ENCODE measurements at places on chromosomes 1 and 21.

DNA sequence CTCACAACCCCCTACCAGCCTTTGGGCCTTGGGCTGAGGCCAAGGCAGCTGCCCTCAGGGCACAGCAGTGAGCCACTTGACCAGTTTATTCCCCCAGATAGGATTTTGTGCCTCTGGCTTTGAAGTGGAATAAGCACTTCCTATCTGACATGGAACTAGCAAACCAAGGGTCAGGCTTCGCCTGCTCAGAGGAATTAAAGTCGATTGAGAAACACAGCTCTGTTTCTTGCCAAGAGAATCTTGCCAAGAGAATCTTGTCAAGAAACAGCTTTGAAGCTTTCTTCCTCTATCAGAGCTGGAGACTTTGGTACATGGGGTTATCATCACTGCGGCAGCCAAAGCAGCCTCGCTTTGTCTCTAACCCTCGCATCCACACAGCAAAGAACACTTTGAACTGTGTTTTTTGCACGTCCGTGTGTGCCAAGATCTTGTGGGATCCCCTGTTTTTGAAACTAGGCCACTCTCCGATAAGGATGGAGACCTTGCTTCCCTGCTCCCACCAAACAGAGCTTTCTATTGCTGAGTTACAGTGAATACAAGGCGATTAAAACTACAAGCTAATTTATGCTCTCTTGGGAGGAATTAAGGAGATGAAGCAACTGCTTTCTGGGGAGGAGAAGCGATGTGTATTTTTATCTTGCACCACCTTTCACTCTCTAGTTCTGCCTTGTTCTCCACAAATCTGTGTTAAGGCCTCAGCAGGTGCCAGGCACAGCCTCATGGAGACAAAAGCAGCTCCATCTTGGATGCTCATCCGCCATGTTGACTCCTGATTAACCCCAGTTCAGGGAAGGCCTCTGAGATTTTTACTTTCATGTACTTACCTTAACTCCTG, 67.3 kb downstream of the RHOU start:
- DNase-seq: no peak

DNA sequence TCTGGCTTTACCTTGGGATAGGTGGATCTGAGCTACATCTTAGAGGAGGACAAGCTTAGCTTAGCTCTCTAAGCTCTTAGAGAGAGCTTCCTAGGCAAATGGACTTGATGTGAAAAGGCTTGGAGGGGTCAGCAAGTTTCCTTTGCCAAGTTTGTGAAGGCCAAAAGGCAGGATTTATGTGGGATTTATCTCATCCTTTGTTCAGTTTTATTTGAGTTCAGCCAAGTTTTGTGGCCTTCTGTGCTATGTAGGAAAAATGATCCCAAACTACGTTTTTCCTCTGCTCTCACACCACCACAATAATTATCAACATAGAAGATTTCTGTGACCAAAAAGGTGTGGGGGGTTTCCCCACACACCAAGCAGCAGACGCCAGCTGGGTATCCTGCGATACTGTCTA, 26.0 kb upstream of the RNF11 start:
- no peak for DNase-seq

- no peak for DNase-seq
Observed at GRCh38 chr1:244065063-244065793, 14.1 kb downstream of the ZBTB18 start.

DNA sequence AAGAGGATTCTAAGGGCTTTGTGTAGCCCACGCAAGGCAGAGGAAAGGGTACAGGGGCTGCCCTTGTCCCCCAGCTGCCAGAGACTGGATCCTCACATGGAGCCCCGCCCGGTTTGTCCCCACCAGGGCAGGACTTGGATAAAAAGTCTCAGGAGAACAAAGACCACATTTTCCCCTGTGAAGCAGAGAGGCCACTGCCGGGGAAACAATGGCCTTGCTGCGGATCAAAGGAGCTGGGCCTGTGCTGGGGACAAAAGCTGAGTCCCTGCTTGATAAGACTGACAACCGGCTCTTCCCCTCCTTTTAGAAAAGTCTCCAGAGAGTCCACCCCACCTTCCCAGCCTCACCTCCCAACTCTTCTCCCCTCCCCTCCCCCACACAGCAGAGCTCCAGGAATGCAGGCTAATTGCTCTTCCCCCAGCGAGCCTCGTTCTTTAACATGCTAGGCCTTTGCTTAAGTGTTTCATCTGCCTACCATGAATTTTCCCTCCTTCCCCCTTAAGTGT, 142.4 kb downstream of the PLPP3 start:
- no peak for DNase-seq

DNA sequence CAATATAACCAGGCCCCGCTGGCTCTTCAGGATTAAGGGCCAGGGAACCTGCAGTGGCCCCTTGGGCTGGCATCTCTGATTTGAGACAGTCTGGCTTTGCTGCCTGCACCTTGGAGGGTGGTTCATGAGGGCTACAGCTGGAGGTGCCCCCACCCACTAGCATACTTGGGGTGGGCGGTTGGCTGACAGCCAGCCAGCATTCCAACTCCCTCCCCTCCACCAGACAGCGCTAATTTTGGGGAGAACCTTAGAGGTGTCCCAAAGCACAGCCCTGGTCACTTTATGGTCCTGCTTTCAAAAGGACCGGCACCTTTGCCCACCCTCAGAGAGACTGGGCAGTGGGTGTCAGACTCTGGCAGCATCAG, 180.7 kb upstream of the VAMP3 start:
- DNase-seq: no peak

DNA sequence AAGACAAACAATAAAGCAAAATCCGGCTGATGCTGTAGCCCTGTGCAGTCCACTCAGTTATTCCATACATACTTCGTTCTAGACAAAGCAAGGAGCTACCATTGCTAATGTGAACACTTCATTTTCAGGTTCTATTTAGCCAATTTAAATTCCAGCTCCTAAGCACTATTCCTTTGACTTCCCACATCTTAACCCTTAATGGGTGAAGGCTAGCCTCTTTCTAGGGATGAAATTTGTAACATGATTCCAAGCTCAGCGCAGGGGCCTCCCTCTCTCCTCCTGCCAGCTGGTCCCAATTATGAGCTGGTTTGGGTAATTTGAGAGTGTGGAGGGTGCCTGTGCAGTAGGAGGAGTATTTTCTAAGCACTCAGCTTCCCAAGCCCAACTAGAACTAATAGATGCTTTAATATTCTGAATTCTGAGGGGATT, 53.9 kb upstream of the PTGFRN start:
- no peak for DNase-seq

GRCh38 chr1:39148942-39149341, 55.6 kb upstream of the MACF1 start:
- no peak for DNase-seq

GRCh38 chr1:112506306-112506705, 2.5 kb upstream of the WNT2B start:
- no peak for DNase-seq

DNA sequence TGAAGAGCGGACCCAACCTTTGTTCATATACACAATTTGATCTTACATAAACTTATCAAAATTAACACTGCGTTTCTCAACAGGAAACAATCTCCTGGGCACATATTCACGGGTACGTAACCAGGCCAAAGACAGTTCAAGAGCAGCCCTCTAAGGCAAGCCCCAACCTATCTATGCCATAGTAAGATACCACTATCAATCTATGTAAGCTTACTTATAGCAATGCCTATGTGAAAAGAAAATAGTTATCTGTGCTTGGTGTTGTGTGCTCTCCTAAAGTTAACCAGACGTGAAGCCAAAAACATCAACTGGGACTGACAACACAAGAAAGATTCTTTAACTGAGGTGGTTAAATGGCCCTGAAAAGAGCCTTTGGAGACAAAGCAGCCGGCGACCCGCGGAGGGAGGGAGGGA, 49.4 kb upstream of the BOLA1 start:
- DNase-seq: peak; percentile 44

DNA sequence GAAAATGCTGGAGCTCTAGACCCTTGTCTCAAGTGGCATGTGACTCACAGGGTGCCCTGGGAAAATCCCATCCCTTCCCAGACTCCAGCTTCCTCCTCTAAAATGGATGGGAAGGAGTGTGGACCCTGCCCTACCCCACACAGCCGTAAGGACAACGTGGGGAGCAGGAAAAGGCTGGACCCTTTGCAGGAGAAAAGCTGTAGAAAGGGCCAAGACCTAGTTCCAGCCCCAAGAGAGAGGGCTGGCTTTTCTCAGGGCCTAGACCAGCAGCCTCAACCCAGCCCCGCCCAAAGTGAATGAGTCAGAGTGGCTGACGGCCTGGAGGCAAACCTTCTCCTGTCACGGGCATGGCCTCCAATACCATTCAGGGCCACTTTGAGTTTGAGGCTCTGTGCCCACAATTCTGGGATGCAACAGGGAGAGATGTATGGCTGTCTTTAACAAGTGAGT, 1.1 kb downstream of the LAMB3 start:
- peak; percentile 82 for DNase-seq
